ENCODE measurements at places on chromosomes 12 and 14.

- no peak for DNase-seq
Measured at GRCh38 chr12:116604178-116604895, 45.2 kb downstream of the MAP1LC3B2 start.

GRCh38 chr12:39574378-39574777, 45.2 kb downstream of the ABCD2 start:
- no peak for DNase-seq

DNA sequence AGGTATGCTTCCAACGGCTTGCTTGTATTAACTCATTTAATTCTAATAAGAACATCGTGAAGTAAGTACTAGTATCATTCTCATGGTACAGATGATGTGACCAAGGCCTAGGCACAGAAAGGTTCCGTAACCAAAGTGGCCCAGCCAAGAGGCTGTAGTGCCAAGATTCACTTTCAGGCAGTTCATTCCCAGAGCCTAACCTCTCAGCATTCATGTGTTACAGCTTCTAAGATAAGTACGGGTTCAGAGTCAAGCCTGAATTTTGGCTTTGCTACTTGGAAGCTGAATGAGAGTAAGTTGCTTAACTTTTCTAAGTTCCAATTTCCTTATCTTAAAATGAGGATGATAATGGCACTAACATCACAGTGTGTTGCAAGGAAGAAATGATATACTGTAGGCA, 379.9 kb downstream of the AEBP2 start:
- no peak for DNase-seq

GRCh38 chr14:104171029-104171697, 32.8 kb downstream of the KIF26A start:
- DNase-seq = no peak

- DNase-seq = no peak
Measured at GRCh38 chr12:109729801-109730200, 16.2 kb downstream of the FAM222A start.

GRCh38 chr12:124388038-124388671, 93.3 kb downstream of the RFLNA start:
- DNase-seq = peak; percentile 50

All from DMS53 (cell line).